ENCODE measurements at places on chromosomes 6 and 20. TPM values are rescaled to one million over a fixed set of nuclear protein-coding genes. Genes with fewer than 3 reads are reported as not detected.

- no peak for DNase-seq
Measured at GRCh38 chr6:134103006-134103405, 50.6 kb upstream of the SLC2A12 start.

GRCh38 chr6:49565855-49566254, 15.4 kb downstream of the C6orf141 start:
- peak; percentile 85 for DNase-seq

DNA sequence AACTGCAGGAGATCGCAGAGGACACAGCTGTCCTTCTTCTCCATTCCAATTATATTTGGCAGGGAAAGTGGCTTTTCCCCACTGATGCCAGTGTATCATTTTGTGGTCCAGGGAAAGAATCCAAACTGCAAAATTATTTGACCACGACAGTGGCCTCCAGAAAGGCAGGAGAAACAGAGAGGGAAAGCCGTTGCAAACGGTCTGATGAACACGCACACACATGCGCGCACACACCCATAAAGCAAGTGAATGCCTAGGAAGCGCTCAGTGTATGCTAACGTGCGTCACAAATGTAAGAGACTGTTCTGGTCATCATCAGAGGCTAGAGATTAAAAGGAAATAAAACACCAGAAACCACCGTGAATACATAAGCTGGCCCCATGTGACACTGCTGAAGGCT, 54.0 kb downstream of the NPEPL1 start:
- no peak for DNase-seq

DNA sequence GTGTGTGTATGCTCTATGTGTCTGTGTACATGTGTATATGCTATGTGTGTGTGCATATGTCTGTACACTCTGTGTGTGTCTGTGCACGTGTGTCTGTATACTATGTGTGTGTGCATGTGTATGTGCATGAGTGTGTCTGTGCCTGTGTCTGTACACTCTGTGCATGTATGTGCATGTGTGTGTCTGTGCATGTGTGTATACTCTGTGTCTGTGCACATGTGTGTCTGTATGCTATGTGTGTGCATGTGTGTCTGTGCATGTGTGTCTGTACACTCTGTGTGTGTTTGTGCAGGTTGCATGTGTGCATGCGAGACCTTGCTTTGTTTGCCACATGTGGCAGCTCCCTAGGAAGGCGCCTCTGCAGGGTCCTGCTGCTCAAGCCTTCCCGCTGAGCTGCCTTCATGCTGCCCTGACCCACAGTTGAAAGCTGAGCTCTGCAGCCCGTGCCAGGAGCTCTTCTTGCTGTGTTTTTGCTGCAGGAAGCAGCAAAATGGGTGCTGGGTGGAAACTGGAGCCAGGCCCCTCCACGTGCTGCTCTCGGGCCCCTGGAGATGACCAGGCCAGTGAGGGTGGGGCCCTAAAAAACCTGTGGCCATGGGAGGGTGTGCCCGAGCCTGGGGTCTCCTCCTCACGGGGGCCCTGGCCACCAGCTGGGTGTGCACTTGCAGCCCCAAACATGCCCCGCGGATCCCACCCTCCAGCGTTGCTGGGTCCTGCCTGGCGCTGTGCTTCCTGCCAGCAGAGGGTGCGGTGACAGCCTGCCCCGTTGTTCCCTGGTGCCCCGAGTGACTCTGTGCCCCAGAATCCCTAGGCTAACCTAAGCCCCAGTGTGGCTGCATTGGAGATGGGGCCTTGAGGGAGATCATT, 109.1 kb downstream of the DACT2 start:
- DNase-seq = no peak

DNA sequence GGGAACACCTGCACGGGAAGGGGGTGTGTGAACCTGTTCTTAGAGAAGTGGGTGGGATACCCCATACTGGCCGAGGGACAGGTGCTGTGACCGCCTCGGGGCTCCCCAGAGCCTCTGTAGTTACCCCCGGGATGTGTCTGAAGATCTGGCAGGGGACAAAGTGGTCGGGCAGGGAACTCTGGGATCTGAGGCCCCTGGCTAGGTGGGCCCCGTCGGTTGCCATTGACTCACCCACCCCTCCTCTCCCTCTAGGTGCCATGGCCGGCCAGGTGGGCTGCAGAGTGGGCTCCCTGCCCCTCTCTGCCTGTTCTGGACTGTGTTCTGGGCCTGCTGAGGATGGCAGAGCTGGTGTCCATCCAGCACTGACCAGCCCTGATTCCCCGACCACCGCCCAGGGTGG, 4.3 kb downstream of the BIRC7 start:
- no peak for DNase-seq

The NNAT gene
- total RNA-seq = not detected

The LAMA4 gene
- total RNA-seq = 28.6 TPM

The PAX1 gene
- not detected for total RNA-seq

DNA sequence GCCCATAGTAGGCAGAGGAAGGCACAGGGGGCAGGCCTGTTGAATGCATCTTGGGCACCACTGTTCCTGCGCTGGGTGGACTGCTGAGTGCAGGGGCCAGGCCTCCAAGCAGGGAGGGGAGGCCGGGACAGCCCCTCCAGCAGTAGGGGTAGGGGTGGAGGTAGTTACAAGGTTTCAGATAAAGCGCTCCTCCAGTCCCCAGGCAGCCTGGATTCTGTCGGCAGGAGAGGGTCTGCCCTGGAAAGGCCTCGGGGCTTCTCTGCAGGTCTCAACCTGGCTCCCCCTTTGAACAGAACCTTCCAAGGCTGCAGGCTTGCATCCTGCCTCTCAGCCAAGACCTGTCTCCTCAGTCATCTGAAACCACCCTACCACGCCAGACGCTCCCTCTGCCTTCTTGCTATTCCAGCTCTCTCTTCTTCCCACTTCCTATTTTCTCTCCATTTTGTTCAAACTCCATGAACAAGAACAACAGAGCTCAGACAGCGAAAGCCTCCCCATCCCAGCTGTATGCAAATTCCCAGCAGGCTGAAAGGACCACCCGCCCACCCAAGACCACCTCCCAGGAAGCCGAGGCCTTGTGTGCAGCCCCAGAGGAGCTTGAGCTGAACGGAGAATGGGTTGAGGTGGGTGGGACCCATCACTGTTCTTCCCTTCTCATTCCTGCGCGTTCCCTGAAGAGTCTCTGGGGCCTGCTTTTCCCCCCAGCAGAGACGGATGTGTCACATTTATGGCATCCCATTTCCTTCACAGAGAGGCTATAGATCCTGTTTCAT, 1.4 kb downstream of the MLN start:
- DNase-seq = no peak

- DNase-seq = peak; percentile 30
Measured at GRCh38 chr6:82246802-82247504, 591 bp downstream of the IBTK start.

The PDYN gene
- total RNA-seq = not detected

GRCh38 chr6:23696992-23697391, 429.0 kb upstream of the NRSN1 start:
- DNase-seq = peak; percentile 7

The CSNK2B gene
- total RNA-seq = 272 TPM

The SLC22A23 gene
- 3.3 TPM for total RNA-seq

DNA sequence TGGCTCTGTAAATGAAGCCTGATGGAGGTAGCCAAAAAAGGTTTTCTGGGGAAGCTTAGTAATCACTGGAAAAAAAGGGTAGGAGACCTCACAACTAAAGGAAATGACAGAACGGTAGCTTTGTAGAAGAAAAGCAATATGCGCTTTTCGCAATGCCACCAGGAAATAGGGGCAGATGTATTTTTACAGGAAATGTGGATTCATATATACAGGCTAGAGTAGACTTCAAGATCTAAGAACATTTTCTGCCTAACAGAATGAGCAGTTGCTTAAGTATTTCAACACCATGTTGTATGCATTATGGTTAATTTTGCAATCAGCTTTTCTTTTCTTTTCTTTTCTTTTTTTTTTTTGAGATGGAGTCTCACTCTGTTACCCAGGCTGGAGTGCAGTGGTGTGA, 219.6 kb downstream of the CD83 start:
- DNase-seq = no peak

- DNase-seq = no peak
Measured at GRCh38 chr20:21099751-21100577, 6.2 kb downstream of the LINC00237 start.

GRCh38 chr20:36498386-36499179, 42.7 kb upstream of the MYL9 start:
- no peak for DNase-seq

GRCh38 chr6:78864957-78865356, 2.4 kb upstream of the IRAK1BP1 start:
- DNase-seq = no peak

DNA sequence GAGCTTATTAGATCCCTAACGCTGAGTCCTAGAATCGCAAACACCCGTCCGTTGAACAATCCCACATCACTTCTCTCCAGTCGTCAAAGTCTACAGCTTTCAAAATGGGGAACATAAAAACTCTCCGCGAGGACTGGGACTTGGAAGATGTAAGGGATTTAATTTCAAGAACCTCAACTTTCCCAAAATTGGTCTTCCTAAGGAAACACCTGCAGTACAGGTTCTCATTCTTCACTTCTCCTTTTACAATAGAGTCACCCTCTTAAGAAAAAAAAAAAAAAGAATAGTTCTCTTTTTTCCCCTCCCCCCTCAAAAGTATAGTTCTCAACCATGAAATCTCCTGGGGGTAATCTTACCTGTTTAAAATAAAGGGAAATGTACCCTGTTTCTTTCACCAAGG, 6.6 kb upstream of the ZBTB22 start:
- DNase-seq = no peak

DNA sequence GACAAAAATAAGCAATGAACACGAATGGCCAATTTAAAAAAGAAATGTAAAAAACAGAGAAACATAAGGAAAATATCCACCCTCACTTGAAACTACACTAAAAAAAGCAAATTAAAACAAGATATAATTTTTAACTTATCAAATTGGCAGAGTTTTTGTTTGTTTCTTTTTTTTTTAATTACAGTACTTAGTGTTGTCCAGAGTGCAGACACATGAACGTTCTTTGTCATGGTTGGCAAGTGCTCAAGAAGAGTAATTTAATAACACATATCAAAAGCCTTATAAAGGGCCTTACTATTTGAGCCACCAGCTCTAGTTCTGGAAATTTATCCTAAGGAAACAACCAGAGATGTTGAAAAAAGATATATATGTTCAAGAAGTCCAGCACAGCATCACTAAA, 142.3 kb downstream of the ATXN1 start:
- no peak for DNase-seq

DNA sequence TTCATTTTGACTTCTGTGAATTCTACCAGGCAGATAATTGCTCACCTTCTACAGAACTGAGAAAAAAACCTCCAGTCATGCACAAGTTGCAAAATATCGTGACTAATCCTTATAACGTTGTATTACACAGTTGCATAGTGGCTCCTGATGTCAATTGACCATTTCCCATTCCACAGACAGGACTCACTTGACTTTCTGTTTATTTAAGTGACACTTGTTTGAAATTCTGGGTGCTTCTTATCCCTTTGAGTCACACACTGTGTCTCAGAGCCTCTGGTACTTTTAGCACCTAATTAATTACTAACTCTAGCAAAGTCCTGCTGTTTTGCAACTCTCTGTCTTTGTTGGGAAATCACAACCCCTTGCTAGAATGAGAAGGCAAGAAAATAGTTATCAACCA, 16.2 kb upstream of the RSPO3 start:
- DNase-seq = peak; percentile 82

The PPP1R10 gene
- 29.5 TPM for total RNA-seq

GRCh38 chr6:4460586-4461475, 315.4 kb upstream of the CDYL start:
- no peak for DNase-seq

The B3GAT2 gene
- 0.17 TPM for total RNA-seq

GRCh38 chr20:58271606-58272351, 37.7 kb upstream of the RAB22A start:
- DNase-seq = no peak

DNA sequence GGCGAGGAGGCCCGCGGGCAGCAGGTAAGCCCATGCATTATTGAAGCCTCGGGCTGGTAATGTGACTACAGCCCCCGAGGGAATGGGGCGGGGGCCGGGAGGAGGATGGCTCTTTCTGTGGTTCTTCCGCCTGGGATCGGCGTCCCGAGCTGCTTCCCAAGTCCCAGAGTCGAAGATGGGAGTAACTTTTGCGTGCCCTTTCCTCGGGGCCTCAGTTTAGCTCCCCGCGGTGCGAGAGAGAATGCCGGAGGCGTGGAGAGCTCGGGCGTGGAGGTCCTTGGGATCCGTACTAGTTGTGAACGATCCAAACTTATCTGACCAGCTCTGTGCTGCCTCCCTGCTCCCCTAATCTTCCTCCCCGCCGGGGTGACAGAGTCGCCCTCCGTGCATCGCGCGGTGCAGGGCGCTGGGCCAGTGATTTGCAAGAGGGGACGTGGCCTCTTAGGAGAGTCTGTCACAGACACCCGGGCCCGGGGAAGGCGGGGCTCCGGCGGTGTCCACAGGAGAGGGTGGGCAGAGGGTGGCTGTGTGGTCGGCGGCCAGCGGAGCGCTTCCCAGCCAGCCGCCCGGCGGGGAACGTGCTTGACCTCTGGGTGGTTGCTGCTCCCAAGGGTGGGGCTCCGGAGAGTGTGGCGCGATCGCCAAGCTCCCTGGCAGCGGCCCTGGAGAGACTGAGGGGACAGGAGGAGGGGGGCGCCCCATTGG, 815 bp downstream of the UTRN start:
- DNase-seq = peak; percentile 60

- DNase-seq = no peak
Measured at GRCh38 chr6:44266347-44266746, 996 bp upstream of the NFKBIE start.

- DNase-seq = no peak
Measured at GRCh38 chr6:11008821-11009220, 35.3 kb downstream of the ELOVL2 start.

The KIAA1755 gene
- total RNA-seq = not detected

GRCh38 chr6:39892490-39893129, 41.7 kb downstream of the MOCS1 start:
- DNase-seq = peak; percentile 64

DNA sequence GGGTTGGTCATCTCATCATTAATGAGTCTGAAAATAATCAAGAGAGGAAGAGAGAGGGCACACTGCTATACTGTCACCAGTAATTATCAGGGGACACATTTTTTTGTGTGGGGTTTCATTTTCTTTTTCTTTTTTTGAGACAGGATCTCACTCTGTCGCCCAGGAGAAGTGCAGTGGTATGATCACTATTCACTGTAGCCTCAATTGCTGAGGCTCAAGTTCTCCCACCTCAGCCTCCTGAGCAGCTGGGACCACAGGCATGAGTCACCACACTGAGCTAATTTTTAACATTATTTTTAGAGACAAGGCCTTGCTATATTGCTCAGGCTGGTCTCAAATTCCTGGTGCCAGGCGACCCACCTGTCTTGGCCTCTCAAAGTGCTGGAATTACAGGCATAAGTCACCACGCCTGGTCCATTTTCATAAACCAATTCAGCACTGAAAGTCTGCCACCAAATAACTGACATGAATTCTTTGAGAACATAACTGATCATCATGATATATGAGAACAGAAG, 43.3 kb downstream of the EPHA7 start:
- peak; percentile 10 for DNase-seq

All from HT1080 (cell line).